ENCODE measurements at places on chromosomes 12 and 14.

DNA sequence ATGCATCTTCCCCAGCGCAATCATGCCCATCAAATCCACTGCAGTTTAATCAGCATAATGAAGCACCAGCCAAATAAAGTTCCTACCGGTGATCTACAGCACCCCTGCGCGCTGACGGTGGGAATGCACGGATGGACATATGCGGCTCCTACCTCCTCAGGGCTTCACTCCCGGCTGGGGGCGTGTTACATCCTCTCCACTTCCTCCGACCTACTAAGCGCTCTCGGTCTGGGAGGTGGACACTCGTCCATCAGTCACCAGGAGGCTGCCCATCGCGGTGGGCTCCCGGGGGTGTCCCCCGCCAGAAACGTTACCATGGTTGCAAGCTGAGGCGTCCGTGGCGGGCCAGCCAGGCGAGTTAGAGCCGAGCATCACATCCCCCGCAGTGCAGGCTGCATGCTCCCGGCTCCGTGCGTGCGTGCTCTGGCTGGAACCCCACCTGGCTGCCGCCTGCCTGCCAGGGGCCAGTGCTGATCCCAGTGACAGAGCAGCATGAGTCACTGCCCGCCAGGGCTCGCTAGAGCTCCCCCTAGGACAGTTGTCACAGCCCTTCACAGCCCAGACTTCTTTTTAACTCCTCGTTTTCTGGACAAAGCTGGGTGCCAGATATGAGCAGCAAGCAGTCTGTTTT lies 73.0 kb downstream of the CIT start:
- DNase-seq, result peak; percentile 52

GRCh38 chr12:59678759-59679411 lies 83.1 kb downstream of the SLC16A7 start:
- DNase-seq, result no peak

DNA sequence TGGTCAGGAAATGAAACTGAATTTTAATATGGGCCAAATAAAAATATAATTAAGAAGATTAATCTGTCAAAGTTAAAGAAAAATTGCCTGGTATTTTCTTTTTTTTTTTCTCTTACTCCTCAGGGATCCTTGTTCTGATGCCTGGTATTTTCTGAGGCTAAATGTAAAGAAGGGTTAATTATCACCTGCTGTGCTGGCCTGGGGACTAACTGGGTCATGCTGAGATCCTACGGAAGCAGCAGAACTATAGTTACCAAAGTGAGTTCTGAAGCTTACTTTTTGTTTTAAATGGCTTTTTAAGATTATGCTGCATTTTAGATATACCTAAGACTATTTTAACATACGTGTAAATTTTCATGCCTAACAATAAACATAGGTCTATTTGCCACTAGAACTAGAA lies 23.3 kb downstream of the ZC2HC1C start:
- DNase-seq, result no peak

- no peak for DNase-seq
Observed at GRCh38 chr14:93788543-93789227, 400 bp upstream of the PRIMA1 start.

DNA sequence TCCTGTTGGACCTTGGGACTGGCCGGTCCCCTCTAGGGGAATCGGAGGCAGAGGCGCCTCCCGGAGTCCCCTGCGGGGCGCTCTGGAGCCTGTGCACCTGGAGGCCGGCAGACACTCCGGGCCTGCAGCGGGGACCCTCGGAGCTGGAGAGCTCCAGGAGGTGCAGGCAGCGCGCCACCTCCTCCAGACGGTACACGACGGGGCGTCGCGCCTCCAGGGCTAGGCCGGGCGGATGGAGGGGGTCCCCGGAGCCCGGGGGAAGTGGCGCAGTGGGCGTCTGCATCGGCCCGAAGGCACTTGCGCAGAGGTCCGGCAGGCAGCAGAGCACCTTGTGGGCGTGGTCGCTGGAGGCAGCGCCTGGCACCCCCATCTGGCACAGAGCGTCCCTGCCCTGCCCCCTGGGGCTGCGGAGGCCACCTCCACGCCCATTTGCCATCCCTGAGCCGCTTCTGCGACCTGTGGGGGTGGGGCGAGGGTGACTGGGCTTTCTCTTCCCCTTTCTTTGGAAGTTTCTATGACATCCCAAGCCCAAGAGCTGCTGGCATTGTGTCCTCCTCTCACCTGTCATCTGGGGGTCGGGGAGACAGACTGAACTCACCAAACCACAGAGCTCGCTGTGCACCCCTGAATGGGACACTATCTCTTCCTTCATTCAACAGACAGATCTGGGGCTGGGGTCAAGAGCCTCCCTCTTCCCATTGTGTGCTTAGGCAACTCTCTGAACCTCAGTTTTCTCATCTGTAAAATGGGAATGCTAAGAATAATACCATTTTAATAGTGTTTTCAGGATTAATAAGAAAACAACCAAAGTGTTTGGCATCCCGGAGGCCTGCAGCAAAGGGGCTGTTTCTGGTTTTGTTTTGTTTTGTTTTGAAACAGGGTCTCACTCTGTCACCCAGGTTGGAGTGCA lies 37.5 kb upstream of the CORO1C start:
- DNase-seq, result no peak

GRCh38 chr14:22521449-22522239 lies 67.4 kb downstream of the DAD1 start:
- DNase-seq, result no peak

DNA sequence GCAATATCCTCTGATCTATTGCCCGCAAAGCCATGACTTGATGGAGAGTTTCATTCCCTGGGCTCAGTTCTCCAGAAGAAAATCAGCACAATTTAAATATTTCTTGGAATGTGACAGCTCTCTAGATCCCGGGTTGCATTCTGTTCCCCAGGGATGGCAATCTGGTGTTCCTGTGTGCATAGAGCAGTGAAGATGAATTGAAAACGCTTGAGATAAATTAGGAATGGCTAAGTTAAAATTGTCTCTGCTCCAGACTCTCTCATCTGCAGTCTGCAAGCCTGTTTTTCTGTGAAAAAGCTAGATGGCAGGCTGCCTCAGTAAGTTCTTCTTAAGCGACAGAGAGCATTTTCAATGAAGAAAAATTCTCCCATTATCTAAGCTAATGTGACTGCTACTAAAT lies 582.5 kb upstream of the MGAT4C start:
- DNase-seq, result no peak

- no peak for DNase-seq
Observed at GRCh38 chr14:53955671-53956426, 776 bp downstream of the BMP4 start.

Measured in left renal pelvis (tissue), 4 donors.